NCI-H69 (cell line): ENCODE measurements at places on chromosomes 3 and 15.
A peak's percentile ranks its signal among the peaks of the same experiment; 100 is the strongest.

GRCh38 chr15:99537344-99537743, 28.4 kb upstream of the MEF2A start:
- no peak for DNase-seq

- no peak for DNase-seq
Observed at GRCh38 chr3:193451902-193452301, 73.3 kb upstream of the ATP13A5 start.

- DNase-seq = no peak
Observed at GRCh38 chr3:15206662-15207576, 873 bp downstream of the CAPN7 start.

DNA sequence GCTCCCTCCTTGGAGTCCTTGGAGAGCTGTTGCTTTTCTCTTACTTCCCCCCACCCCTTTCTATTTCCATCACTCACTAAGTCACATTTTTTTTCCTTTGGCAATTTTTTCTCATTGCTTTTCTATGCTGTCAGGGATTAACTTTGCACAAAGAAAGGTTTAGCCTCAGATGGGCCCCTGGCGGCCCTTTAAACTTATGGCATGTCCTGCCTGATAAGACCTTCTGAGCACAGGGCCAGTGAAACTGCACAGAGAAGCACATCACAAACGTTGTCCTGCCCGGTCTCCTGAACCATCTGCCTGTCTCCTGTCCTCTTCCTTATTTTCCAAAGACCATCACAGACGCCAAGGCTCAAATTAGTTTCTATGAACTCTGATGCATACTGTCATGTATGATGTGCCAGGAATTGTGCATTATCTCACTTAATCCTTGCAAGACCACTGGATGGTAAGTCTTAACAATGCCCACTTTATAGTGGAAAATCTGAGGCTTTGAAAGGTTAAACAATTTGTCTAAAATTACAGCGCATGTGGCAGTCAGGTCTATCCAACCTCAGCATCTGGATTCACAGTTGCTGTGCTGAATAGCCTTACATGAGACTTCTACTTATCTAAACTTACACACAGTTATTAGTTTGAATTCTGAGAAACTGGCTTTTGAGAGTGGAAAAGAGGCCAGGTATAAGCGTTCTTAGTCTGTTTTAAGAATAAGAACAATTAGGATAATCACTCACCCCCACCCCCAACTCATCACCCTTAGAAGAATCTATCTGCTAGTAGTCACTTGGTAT, 648.1 kb downstream of the NTRK3 start:
- no peak for DNase-seq

- DNase-seq = peak; percentile 95
Observed at GRCh38 chr3:175270198-175270837, 411.2 kb downstream of the NAALADL2 start.

DNA sequence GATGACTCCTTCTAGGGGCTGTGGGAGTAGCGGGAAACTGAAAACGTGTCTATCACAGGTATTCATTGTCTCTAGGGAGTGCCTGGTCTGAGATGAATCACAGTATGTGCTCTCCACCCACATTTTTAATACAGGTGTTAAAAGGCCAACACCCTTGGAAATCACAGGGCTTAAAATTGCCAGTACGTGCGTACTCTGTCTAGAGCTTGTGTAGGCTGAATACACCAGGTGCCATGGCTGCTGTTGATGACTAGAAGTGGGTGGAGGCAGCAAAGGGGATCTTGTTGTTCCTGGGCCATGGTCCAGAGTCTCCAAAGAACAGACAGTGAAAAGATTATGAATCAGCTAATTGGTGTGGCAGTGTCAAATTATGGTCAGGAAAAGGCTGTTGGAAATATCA, 35.1 kb upstream of the P3H2 start:
- DNase-seq = no peak

DNA sequence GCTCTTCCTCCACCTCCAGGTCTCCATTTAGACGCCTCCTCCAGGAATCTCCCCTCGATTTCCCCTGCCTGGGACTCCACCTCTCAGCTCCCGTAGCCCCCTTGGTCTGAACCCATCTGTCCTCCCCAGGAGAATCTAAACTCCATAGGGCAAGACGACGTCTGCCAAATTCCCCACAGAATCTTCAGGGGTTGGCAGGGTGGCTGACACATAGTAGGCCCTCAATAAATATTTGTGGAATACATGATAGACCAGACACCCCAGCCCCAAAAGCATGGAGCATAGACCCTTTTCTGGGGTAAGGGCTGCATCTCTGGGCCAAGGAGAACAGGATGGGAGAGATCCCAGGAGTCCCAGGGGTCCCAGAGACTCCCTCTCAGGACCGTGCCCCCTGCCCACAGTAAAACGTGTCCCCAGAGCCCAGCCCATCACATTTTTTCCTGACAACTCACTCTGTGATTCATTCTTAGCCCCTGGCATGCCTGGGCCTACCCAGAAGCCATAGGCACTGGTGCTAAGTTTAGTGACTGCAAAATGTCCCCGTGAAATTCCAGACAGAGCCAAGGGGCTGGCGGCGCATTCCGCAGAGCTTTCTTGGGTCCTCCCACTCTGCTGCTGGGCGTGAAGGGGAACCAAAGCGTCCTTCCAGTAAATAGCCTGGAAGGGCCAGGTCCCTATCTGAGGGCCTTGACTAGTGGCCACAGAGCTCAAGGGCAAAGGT, 78.0 kb upstream of the SLC6A6 start:
- no peak for DNase-seq
